ENCODE measurements at places on chromosomes 7 and 10.

DNA sequence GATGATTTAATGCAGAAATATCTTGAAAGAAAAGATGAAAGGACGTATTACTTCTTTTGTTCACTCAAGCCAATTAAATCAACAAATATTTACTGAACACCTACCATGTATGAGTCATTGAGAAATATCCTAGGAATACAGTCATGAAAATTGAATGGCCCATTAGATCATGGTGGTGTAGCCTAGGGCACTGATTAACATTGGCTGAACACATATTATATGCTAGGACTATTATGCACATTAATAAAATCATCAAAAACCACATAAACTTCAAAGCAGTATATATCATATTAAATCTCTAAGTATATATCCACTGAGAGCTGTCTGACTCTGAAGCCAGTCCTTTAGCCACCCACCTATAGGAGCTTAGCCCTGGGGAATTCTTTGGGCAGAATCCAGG is 41.8 kb downstream of the FAM204A start:
- no peak for DNase-seq

GRCh38 chr7:24949884-24950283 is 30.1 kb downstream of the OSBPL3 start:
- DNase-seq: no peak

DNA sequence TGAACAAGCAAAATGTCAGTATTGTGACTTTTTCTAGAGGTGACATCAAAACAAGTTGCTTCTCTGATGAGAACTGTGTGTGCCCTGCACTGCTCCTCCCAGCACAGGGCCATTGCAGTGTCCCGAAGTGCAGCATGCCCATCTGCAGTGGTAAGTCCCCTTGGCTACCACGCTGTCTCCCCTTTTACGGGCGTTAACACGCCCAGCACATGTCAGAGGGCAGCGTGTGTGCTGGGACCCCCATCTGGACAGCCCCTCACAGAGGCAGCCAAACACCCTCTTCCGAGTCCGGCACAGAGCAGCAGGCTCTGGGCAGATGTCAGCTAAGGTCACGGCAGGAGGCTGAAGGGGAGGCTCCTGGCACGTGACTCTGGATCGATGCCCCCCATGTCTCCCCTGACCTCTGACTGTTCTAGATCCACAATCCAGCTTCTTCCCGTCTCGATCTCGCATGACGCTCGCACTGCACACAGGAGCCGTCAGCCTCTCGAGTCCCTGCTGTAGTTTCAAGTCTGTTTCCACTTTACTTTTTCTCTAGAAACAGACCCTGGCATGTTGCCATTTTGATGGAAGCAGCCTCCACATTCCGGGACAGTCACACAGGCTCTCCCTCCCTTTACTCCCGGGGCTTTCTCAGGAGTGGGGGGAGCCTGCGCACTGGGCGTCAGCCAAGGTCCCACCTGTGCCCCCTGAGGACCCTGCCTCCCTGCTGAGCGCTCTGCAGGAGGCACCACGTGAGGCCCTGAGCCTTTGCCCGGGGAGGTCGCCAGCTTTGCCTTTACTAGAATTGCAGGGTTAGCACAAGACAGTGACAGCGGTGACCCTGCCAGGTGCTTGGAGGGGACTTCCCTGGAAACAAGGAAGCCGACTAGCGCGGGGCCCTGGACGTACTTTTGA is 133.8 kb downstream of the TCERG1L start:
- DNase-seq: no peak

GRCh38 chr10:112783351-112784021 is 166.6 kb upstream of the TCF7L2 start:
- no peak for DNase-seq

GRCh38 chr7:93092757-93093370 is 24.9 kb downstream of the SAMD9 start:
- DNase-seq: no peak

DNA sequence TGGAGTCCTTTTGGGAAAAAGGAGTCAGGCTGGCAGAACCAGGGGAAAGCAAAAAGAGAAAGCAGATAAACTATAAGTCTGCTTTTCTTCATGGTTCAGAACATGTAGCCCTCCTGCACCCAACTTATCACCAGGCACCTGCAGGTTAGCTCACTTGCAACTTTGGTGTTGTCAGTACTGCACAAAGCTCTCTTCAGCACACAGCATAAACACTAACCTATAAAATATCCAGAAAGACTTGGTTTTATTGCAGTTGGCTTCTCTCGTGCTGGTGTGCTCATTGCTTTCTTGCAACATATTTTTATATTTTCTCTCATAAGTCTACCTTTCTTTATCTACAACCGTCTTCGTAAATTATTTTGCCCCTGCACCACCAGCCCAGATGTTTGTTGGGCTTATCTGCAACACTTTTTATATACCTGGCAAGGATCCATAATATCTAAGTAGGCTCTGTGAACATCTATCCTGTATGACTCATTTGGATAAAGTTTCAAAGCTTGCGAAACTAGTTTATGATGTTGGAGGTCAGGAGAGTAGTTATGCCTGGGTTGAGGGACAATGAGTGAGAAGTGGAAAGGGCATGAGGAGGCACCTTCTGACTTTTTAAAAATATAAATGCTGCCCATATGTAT is 164.6 kb downstream of the ANKRD30A start:
- no peak for DNase-seq

- no peak for DNase-seq
Observed at GRCh38 chr7:156129522-156129921, 317.3 kb upstream of the SHH start.

DNA sequence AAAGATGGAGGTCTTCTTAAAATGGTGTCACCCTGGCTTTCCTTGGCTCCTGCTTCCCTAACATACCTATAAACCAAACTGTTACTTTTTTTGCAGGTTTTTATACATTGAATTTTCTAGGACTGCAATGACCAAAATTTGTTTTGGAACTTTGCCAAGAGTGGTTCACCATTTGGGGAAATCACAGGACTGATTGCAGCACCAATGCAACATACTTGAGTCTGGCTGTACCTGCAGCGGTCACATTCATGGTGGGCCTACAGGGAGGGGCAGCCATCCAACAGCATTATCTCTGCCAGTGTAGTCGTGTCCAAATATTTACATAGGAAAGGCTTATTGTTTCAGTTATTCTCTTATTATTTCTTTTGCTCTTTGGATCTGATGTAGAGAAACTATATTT is 69.0 kb downstream of the HACD1 start:
- DNase-seq: no peak

DNA sequence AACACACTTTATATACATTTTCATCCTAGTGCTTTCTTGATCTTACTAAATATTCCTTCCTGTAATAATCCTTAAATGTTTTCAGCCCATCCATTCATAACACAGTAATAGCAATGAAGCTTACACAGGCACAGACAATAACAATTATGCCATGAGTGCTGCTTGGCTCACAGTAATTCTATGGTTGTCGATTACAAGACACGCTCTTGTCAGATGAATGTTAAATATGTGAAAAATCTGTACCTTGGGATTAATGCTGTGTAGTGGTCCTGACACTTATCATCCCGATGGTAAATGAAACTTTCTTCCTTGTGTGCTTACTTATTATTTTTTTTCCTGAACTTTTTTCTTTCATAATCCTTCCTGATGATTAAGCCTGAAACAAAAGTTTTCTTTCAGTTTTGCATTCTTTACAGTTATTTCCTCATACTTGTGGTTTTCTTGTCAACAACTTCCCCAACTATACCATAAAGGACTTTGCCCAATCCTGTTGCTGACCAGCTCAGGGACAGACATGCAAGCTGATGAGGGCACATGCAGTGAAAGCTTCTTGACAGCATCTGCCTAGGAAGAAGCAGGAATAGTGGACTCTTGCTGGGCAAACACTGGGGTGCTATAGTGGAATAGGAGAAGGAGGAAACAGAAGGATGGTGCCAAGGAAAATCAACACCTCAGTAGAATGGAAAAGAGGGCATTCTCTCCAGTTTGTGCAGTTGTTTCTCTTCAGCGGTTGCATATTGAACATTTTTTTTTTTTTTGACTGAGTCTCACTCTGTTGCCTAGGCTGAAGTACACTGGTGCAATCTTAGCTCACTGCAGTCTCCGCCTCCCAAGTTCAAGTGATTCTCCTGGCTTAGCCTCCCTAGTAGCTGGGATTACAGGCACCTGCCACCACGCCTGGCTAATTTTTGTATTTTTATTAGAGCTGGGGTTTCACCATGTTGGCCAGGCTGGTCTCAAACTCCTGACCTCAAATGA is 6.7 kb upstream of the MGAM2 start:
- no peak for DNase-seq

- DNase-seq: no peak
Observed at GRCh38 chr7:47194516-47195057, 387.3 kb downstream of the TNS3 start.

- DNase-seq: no peak
Observed at GRCh38 chr10:57338823-57339558, 928.7 kb downstream of the IPMK start.

GRCh38 chr7:21412410-21412851 is 15.5 kb upstream of the SP4 start:
- DNase-seq: no peak

- DNase-seq: no peak
Observed at GRCh38 chr10:83994325-83994724, 145.0 kb upstream of the GHITM start.

GRCh38 chr10:56715262-56715661 is 354.2 kb upstream of the ZWINT start:
- no peak for DNase-seq

GRCh38 chr10:80465839-80466590 is 11.9 kb downstream of the TSPAN14 start:
- DNase-seq: no peak

DNA sequence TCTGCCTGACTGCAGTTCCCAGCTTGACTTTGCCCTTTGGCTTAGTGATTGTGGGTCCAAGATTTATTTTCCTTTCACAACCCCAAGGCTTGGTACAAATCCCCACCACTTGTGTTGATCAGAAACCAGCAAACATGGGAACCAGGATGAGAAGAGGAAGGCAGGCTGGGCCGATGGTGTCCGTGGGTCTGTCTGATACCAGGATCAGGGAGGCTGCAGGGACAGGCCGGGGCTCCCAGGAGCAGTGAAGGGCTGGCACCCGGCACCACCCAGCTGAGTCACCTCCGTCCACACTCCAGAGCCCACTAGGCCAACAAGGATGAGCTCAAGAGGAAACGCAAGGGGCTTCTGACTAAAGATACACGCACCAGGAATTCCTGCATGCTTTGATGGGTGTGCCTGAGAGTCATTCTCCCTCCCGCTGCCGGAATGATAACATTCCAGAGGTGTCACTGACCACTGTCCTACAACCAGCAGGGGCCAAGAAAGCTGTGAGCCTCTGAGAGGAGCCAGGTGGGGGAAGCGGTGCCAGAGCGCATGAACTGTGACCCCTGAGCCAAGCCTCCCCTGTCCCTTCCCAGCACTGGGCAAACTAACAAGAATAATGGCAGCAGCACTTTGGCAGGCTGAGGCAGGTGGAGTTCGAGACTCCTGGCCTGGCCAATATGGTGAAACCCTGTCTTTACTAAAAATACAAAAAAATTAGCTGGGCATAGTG is 29.2 kb upstream of the PROSER2 start:
- no peak for DNase-seq

GRCh38 chr10:25815999-25816768 is 117.8 kb upstream of the MYO3A start:
- no peak for DNase-seq

GRCh38 chr7:151851145-151851751 is 25.7 kb downstream of the PRKAG2 start:
- no peak for DNase-seq

DNA sequence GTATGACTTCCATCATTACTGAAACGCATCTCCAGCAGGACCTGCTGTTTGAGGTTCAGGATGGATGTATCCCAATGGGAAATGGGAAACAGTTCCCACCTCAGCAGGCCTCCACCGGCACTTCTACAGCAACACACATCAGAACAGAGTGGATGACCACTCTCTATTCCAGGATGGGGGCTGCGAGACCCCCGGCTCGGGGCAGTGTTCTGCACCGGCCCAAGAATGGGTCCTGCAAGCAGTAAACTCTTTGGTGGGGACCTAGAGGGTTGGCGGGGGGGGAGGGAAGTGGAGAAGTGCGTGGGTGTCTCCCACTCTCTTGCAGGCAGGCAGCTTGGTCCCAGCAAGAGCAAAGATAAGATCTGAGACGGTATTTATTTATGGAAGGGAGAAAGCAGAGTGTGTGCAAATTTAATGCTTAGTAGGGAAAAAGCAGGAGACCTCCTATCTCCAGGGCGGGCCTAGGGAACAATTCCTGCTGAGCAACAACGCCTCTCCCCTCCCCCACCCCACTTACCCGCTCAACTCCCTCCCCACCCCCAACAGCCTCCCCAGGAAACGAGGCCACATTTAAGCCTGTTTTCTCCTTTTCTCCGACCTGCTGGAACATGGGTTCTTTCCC is 4.0 kb downstream of the SFMBT2 start:
- DNase-seq: no peak

DNA sequence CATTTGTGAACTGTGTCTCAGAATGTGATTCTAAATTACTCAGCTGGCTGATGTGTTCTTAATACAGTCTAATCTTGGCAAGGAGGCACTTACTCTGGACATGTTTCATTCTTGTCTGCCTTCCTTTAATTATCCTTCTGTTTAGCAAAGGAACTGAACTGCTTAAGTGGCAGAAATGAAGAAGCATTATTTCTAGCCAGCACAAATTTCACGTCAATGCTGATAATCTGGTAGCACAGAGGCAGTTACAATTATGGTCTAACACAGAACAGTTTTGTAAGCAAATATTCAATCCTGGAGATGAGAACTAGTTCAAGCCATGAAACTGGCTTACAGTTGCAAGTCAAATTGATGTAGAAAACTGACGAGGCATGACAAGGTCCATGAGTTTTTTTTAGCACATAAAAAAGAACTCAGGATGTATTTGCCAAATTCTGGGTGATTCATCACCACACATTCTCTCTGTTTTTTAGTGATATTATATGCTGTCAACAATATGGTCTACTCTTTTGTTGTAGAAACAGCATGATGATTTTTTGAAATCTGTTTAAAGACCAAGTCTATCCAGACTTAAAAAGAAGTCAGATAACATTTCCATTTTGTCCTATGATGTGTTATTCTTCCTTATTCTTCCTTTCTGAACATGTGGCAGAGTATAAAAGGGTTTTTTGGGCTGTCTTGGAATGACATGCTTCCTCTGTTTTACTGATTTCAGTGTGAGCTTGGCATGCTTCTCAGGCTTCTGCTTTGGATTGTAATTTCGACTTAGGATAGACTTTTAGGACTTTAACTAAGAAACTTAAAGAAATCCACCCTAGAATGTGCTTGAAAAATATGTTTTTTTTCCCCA is 154.8 kb downstream of the DNAJB9 start:
- DNase-seq: no peak

DNA sequence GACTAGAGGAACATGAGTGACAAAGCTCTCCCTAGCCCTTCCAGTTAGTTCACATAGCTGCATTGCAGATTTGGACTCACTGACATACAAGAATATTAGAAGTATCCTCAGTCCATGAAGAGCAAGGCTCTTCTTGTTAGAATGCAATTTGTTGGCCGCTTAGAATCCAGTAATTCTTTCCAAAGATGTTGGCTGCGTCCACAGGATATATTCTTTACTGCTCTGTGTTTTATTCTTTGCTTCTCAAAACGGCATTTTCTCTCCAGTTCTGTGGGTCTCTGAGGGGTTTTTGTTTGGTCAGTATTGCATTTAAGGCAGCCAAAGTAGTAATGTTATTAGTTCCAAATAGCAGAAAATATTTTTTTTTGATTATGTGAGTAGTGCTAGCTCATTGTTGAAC is 588.6 kb downstream of the DNAJB9 start:
- DNase-seq: no peak

Measured in activated CD8-positive, alpha-beta memory T cell treated with anti-CD3 and anti-CD28 coated beads for 1 hour (primary cell).